NCI-H2029 (cell line): ENCODE measurements at places on chromosomes 7 and 10.
A peak's percentile ranks its signal among the peaks of the same experiment; 100 is the strongest.

- DNase-seq: no peak
These were observed 74.1 kb upstream of the DUSP5 start for GRCh38 chr10:110423650-110424049.

DNA sequence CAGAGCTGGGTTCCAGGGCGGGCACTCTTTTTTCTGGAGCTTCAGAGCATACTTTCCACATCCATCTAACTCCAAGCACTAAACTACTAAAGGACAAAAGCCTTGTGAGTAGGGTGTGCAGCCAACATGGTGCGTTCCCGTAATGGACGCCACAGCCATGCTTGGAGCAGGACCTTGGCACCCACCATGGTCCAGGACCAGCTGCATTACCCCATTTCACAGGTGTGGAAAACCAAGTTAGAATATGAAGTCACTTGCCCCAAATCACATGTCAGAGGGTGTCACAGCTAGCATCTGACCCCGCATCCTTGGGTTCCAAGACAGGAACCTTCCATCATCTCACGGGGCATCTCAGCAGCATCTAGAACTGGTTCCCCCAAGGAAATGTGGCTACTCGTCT, 112.4 kb downstream of the SMURF1 start:
- no peak for DNase-seq

GRCh38 chr10:97570146-97570788, 2.3 kb upstream of the ANKRD2 start:
- no peak for DNase-seq

DNA sequence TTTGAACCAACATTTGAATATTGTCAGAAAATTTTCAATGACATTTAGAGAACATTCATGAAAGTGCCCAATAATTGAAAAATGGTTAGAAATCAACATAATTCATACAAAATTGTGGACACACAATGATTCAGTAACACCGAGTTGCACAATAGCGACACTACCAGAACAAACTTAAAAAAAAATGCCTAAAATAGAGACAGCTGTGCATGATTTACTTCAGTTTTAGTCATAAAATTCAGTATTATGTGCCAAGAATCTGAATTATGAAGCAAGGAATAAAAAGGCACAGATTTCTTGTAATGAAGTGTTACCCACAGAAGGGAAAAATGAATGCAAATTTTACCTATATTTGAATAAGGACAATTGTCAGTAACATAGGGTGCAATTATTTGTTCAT, 396.0 kb downstream of the SEMA3D start:
- DNase-seq: no peak

- no peak for DNase-seq
These were observed 24.6 kb upstream of the INMT start for GRCh38 chr7:30727061-30727945.

- no peak for DNase-seq
These were observed 64.3 kb upstream of the ZNF438 start for GRCh38 chr10:31095677-31096560.

DNA sequence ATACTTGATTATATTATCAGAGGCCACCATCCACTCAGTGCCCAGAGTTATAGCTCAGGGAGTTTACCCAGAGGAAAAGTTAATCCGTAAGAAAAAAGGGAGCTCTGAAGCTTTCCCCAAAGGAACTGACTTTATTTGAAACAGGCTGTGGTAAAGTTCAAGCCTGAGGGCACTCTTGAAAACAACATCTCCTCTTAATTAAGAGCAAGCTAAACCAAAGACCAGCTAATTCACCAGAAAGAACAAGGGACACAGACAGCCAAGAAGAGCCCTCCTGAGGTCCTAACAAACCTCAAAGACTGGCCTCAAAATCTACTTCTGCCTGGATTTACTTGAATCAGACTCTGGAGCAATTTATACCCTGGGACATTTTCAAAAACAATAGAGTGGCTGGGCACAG, 159.6 kb upstream of the CHST15 start:
- no peak for DNase-seq

GRCh38 chr7:158824028-158824427, 5.3 kb downstream of the ESYT2 start:
- no peak for DNase-seq

DNA sequence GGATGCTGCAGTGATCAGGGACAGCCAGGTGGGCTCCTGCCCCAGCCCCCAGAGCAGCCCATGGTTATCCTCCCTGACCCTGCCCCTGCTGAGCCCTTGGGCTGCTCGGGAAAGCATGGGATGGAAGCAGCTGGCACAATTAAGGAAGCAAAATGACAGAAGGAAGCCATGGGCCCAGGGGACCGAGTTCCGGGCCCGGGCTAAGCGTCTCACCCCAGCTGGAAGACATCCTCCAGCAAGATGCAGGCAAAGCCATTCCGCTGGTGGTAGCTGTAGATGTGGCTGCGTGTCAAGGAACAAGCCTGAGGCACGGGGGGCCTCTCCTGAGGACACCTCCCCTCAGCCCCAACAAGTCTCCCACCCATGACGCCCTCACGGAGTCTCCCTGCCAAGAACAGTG, 1.1 kb downstream of the ATG9B start:
- DNase-seq: no peak

DNA sequence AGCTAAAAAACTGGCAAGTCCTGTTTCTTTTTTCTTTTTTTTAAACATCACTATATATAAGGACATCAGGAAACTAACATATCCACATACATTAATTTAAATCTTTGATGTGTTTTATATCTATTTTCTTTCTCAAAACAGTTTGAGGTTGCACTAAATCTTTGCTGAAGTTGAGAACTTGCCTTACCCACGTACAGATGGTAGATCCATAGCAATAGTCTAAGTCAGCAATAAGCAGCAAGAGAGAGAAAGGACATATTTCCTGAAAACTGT, 226.7 kb upstream of the IMMP2L start:
- DNase-seq: no peak

- no peak for DNase-seq
These were observed 34.2 kb downstream of the TFPI2 start for GRCh38 chr7:93856323-93856722.

- no peak for DNase-seq
These were observed 103.0 kb downstream of the OAT start for GRCh38 chr10:124315591-124316270.

- peak; percentile 34 for DNase-seq
These were observed 43.5 kb downstream of the VTI1A start for GRCh38 chr10:112490545-112490944.

DNA sequence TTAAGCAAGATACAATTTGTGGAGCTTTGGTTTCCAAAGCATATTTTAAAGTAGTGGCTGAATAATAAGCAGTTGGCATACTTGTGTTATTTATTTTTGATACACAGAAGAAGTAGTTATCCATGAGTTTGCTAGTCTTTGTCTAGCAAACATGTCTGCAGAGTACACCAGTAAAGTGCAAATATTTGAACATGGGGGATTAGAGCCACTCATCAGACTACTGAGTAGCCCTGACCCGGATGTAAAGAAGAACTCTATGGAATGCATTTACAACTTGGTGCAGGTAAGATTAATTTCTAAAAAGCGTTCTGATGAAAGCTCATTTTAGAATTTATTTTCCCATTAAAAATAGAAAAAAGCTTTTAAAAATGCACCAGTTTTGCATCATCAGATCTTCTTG, 31.4 kb downstream of the ARMC3 start:
- DNase-seq: no peak

DNA sequence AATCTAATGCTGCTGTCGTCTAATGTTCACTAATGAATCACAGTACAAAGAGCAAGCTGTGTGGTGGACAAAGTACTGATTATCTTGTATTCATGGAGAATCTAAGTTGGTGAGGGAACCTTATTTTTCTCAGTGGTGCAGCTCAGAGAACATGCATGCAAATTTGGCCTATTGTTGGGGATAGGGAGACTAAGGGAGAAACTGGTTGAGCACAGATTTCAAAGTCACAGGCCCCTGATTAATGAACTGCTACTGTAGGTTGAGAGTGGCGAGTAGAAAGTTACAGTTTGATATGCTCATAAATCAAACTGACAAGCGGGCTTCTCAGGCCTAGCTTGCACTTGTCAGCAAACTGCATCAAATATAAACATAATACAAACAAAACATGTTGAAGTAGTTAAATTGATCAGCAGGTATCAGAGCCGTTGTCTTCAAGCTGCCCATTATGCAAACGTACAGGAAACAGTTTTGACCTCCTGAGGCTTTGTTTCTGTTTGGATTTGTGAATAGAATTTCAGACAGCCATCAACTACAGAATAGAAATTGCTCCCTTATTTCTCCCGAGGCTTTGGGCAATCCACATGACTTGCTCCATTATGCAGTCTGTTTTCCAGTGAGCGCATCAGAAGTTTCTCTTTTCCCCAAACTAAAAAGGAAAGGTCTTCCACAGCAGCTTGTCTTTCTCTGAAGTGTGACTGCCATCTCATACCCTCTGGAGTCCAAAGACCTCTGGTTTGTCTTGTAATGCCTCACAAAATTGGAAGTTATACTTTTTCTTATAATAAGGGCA, 215.8 kb downstream of the FOXP2 start:
- DNase-seq: no peak

DNA sequence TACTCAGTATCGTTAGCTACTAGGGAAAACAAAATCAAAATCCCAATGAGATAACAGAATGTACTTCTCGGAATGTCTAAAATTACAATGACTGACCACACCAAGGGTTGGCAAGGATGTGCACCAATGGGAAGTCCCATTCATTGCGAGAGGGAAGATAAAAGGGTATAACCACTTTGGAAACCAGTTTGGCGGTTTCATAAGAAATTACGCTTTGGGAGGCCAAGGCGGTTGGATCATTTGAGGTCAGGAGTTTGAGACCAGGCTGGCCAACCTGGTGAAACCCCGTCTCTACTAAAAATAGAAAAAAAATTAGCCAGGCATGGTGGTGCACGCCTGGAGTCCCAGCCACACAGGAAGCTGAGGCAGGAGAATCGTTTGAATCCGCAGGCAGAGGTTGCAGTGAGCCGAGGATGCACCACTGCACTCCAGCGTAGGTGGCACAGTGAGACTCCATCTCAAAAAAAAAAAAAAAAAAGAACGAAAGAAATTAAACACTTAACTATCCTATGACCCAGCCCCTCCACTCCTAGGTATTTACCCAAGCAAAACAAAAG, 7.6 kb downstream of the HACD1 start:
- no peak for DNase-seq

- DNase-seq: peak; percentile 94
These were observed 4.4 kb upstream of the FZD9 start for GRCh38 chr7:73429215-73429614.

DNA sequence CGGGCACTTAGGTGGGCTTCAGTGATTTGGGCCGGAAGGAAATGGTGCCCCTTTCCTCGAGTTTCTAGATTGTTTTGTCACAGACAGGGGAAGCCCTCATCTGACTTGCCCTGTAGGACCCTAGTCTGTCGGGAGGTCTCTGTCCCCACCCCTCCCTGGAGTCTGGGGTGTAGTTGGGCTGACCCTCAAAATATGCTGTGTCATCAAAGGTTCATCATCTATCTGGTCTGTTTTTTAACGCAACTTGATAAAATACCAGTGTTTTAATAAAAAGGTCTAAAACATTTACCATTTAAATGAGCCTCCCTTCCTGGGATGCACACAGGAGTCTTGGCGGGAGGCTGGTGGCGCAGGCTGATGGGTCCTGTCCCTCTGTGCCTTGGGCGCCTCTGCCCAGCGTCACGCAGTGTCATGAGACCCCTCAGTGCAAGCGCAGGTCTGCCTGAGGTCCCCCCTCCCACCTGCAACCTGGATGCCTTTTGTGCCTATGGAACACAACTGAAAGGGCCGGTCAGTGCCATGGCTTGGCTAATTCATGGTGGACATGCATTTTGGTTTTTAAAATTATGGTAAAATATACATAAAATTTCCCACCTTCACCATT, 146.4 kb downstream of the MGMT start:
- no peak for DNase-seq

DNA sequence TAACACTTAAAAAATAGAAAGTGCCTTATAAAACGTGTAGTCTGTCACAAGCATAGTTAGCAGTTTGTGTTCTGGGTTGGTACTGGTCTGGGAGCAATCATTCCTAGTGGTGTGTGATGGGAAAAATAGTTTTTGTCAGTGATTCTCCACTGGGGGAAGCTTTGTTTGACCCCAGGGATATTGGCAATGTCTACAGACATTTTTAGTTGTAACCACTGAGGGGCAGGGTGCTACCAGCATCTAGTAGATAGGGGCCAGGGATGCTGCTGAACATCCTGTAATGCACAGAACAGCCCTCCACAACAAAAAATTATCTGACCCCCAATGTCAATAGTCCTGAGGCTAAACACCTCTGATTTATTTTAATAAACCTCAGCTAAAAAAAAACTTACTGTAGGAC, 51.6 kb upstream of the CREB5 start:
- no peak for DNase-seq

DNA sequence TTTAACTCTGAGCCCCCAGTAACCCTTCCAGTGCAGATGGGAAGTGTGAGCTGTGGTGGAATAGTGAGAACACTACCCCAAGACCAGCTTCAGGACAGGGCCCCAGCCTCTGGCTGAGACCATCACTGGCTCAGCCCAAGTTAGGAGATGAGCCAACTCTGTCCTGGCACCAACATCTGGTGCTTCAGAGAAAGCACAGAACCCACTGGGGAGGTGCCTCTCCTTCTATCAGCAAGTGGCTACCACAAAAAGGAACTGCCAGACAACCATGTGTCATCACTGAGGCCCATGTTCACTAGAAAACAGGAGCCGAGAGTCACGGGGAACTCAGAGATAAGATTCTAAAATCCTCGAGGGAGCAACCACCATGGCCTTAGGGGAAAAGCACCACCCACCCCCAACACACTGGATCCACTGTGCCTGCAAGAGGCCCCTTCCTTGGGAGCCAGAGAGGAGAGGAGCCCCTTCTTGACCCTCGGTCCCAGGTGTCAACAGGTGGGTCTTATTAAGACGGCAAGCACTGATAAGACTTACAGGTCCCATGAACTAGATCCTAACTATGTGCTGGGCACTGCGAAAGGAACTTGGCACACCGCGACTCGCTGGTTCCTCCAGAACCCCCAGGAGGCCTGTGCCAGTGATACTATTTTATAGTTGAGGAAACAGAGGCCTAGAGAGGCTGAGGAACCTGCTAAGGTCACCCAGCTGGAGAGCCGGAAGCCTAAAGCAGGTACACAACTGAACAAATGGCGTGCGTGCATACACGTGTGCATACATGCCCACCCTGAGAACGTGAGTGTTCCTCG, 102.7 kb downstream of the FAM53B start:
- no peak for DNase-seq

DNA sequence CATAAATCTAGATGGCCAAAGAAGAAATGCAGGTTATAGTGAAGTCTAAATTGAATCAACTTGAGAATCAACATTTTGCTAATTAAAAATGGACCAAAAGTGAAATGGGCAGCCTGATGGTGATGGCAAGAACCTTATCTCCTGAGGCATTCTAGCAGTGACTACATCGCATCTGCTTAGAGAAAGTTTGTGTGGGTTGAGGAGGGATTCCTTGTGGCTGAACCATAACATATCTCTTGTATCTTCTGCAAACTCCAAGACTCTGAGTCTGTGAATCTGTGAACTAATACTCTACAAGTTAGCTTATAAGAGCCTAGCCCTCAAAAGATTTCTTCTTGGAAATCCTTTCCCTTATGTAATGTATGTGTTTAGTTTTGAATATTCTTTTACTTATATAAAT, 85.6 kb downstream of the PRKG1 start:
- DNase-seq: no peak

DNA sequence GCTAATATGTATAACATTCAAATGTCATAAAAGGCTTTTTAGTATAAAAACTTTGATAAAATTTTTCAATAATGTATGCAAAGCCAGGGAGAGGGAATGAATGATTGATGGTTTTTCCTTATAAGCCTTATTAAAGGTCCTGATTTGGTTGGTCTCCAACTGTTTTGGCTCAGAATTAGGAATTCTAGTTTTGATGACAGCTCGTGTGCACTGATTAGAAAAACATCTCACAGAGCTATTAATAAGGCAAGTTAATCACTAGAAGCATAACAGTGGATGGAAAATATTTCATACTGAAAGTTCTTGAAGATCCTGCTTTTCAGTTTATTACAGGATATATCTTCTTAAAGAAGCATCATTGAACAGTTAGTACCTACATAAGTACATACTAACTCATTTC, 114.9 kb upstream of the NOBOX start:
- no peak for DNase-seq
